ENCODE measurements at places on chromosomes 7 and 10. TPM values are rescaled to one million over a fixed set of nuclear protein-coding genes. Genes with fewer than 3 reads are reported as not detected.

GRCh38 chr10:34372509-34372908, 442.6 kb downstream of the PARD3 start:
- DNase-seq = no peak

- no peak for DNase-seq
These were observed 5.0 kb upstream of the TASOR2 start for GRCh38 chr10:5679606-5680005.

- no peak for DNase-seq
These were observed 22.9 kb downstream of the H2AZ2 start for GRCh38 chr7:44824894-44825526.

SPDYE2 gene
- total RNA-seq = not detected

GRCh38 chr7:78845155-78845554, 608.3 kb downstream of the MAGI2 start:
- DNase-seq = no peak

- no peak for DNase-seq
These were observed 23.1 kb upstream of the MACC1 start for GRCh38 chr7:20240080-20240926.

DNA sequence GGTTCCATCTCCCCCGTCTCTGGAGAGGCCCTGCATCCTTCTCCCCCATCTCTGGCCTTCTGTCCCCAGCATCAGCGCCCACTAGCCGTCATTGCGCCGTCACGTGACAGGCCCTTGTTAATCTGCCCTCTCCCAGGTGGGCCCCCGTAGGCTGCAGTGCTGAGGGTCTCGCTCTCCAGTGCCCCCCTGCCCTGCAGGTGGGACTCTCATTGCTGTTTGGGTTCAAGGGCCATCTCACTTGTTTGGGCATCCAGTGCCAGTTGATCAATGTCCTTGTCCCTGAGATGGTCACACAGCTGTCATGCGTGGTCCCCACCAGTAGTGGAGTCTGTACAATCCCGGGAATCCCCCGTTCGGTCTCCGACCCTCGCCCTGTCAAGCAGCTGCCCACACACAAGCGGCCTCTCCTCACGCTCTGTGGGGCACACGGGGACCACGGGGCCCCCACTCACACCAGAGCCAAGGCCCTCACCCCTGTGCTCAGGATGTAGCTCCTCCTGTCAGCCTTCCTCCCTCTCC, 114.0 kb downstream of the INPP5A start:
- no peak for DNase-seq

DNA sequence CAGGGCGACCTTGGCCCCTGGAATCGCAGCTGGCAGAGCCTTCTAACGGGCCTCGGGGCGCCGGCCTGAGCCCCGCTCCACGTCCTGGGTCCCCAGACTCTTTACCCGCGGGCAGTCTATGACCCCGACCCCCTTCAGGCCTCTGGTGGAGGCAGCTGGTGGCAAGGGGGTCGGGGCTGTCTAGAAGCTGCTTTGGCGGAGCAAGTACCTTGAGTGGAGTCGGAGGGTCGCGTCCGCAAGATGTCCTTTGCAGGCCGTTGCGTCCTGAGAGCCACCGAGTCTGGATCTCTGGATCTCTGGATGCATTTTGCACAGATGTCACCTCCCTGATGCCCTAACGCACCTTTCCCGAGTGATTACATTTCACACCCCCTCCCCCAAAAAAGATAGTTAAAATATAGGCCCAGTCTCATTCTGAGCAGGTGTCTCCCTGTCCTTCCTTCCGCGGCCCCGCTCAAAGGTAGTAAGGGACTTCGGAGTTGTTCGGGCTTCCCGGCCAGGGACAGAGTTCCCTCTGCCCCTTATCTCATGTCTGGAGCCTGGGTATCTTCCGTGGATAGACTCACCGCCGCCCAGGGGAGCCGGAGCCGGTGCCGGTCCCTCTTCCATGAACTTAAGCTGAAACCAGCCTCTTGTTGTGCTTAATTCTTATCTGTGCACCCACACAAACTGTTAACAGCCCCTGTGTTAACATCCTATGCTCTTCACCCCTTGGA, 457 bp downstream of the ACADSB start:
- peak; percentile 21 for DNase-seq

- DNase-seq = no peak
These were observed 85.4 kb downstream of the CFTR start for GRCh38 chr7:117565226-117565625.

DNA sequence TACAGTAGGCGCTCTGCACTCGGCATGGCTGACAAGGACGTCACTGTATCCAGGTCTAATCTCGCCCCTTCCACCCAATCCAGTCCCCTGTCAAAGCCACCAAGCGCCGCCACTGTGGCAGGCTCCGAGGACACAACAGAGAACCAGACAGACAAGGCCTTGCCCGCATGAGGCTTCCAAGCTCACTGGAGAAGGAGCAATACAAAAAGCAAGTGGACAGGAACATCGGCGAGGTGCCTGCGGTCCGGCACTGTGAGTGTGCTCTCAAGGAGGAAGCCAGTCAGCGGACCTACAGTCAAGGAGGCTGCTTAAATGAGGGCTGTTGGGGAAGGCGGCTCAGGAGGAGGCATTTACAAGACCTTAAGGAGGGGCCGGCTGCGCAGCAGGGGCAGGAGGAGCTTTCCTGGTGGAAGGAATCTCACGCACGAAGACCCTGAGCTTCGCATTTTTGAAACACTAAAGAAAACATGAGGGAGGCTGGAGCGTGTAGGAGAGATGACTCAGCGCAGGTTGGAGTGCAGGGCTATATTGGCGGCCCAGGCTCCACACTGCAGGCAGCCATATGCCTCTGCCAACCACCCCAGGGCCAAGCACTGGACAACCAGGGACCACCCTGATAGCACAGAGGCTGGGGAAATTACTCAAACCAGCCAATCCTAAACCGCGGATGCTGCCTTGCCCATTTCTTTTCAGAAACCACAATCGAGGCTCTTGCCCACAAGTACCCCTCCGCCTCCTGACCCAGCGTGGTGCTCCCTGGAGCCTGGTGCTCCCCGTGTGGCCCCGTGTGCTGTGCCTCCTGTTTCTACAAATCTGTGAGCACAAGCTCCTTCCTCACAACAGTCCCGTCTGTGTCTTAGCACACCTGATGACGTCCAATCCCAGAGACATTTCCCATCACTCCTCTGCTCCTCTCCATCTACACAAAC, 28.9 kb downstream of the GNA12 start:
- DNase-seq = no peak

DNA sequence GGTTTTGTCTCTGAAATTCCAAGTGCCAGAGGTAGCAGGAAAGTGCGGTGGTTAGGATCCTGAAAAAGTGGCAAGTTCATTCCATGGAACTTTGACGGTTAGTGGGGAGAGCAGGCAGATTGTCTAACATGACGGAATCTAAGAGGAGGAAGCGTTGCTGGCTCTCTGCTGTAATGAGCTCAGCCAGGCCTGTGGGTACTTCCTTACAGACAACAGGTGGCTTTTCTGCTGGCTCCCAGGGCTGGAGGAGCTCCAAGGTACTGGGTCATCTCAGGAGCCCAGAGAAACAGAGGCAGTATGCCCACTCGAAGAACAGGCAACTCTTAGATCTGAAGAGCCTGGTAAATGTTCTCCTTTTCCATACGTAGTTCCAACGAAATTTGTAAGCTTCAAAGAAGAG, 3.1 kb upstream of the AIFM2 start:
- DNase-seq = no peak

DNA sequence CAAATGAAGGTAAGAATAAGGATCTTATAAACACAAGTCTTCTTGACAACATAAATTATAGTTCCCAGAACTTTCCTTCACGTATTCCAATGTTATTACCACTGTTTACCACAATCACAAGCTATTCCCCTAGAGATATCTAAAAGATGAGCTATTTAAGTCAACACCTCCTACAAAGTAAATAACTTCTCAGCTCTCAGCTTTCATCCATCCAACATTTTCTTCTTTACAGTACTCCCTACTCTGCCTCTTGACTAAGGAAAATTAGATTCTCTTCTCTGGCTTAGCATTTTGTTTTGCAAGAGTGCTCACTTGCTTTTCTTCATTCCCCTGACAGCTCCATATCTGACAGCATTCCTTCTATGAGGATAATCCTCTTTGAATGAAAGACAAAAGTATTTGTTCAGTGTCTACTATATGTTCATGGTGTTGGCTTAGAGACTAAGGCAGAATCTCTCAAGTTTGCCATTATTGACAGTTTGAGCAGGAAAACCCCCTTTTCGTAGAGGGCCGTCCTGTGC, 93.0 kb upstream of the IL6 start:
- DNase-seq = no peak

- DNase-seq = no peak
These were observed 43.1 kb downstream of the MINPP1 start for GRCh38 chr10:87547734-87548311.

GRCh38 chr7:86958380-86958779, 101.1 kb downstream of the ELAPOR2 start:
- no peak for DNase-seq

GRCh38 chr10:85513436-85513835, 853.2 kb downstream of the GRID1 start:
- no peak for DNase-seq

GRCh38 chr7:17434841-17435692, 136.6 kb downstream of the AHR start:
- DNase-seq = no peak

GRCh38 chr7:103793614-103794013, 195.8 kb downstream of the RELN start:
- DNase-seq = no peak

GRCh38 chr10:46299536-46300369, 13.0 kb downstream of the ANTXRL start:
- no peak for DNase-seq

- no peak for DNase-seq
These were observed 74.6 kb downstream of the FAM13C start for GRCh38 chr10:59287587-59288255.

GLUD1 gene
- total RNA-seq = 96.4 TPM

GRCh38 chr7:40165216-40165615, 30.4 kb downstream of the SUGCT start:
- no peak for DNase-seq

DNA sequence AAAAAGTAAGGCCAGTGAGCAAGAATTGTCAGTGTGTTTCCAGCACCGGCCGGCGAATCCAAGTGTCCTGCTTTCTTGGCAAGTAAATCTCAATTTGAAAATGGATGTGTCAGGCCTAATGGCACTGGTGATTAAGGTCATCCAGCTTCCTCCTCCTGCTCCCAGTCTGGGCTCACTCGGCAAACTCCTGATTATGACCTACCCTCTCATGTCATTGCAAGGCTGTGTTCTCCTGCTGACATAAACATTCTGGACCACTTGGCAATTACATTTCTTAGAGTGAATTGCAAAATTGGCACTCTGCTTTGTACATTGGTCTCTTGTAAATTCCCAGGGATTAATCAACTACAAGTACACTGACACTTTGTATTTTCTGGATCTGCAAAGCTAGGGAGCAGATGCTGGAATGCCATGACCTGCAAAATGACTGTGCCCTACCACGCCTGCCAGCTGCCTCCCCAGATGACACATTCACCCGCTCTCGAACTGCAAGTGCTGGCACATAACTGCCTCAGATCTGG, 473.8 kb downstream of the KIF20B start:
- DNase-seq = peak; percentile 54

CLEC2L gene
- total RNA-seq = 0.25 TPM
